HFFc6 (cell line): ENCODE measurements at places on chromosomes 3 and 15. TPM values are rescaled to one million over a fixed set of nuclear protein-coding genes. Genes with fewer than 3 reads are reported as not detected.

GRCh38 chr3:153379516-153379915 lies 217.5 kb downstream of the RAP2B start:
- peaks cover 4% of the 10 kb centered on the region for H3K27me3 ChIP-seq
- H3K4me3 ChIP-seq = no peak overlapping the region
- no peak overlapping the region for H3K27ac ChIP-seq
- no peaks in the 10 kb centered on the region for H3K36me3 ChIP-seq
- H3K4me1 ChIP-seq = 0 out of 2 replicates have a peak, but pooled peaks cover 6% of the 10 kb centered on the region
- peak; percentile 14 for DNase-seq

DNA sequence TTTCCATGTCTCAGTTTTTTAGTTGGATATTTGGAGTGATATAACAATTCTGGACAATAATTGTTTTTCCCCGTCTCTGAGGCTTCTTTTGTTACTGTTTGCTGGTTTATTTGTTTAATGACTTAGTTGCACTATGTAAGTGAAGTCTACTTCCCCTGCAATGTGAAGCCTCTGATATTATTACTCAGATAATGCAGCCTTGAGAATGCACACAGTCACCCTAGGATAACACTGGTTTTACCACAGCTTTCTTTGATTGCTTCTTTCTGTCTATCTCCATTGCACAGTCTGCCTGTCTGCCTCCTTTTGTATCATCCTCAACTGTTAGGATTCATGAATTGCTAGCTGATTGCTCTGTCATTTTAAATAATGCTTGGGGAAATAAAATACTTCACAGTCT lies 208.7 kb upstream of the ROBO1 start:
- no peak overlapping the region for H3K27ac ChIP-seq
- no peak overlapping the region for H3K4me3 ChIP-seq
- no peaks in the 10 kb centered on the region for H3K36me3 ChIP-seq
- DNase-seq = no peak
- no peaks in the 10 kb centered on the region for H3K4me1 ChIP-seq

DNA sequence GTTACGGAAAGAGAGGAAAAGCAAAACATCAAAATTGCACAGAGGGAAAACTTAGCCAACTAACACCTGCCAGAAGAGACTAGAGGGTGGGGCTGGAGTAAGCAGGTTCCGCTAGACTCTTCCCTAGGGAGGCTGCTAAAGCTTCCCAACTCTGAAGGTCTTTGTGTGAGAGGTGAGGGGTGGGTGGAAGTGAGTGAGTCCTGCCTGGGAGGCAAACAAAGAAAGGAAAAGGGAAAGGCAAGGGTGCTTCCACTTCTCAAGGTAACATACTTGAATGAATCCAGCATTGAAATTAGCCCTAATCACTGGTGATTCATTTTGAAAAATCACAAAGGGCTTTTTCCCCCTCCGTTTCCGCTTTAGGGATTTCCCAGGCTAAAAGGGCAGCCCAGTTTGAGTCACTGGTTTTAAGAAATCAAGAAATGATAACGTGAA lies 220.5 kb upstream of the ADAMTS9 start:
- H3K4me3 ChIP-seq = no peak overlapping the region
- H3K4me1 ChIP-seq = no peaks in the 10 kb centered on the region
- no peak for DNase-seq
- H3K27ac ChIP-seq = no peak overlapping the region
- H3K36me3 ChIP-seq = no peaks in the 10 kb centered on the region

DNA sequence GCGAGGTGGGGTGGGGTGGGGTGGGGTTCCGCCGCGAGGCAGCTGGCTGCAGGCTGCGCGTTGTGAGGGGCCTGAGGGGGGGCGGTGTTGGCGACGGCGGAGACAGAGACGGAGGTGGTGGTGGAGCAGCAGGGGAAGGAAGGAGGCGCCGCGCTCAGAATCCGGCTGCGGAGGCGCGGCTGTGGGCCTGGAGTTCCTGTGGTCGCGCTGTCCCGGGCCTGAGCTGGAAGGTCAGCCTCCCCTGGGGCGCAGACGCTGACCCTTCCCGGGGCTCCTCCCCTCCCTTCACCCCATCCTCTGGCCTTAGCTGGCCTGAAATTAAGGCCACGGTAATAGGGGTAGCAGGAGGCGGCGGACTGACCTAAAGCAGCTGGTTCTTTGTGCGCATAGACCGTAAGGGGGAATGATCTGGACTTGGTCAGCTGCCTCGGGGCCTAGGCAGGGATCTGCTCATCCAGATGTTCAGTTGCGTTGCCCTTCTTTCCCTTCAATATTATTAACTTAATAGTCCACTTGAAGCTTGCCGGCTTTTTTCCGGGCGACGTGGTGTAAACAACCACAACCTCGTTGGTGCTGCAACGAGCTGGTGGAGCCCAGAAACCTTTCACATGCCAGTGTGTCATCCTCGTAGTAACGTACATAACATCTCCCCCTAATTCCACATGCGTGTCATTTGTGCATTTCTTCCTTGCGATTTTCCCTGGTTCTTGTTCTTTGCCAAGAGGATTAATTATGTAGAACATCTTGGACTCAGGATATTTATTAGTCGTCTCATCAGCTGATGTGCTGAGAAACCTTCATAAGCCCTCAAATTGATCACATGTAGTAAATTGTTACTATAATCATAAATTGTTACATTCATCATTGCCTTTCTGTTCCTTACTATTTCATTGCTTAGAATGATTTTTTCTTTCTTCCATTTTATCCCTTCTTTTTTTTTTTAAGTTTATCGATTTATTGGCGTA lies 626 bp downstream of the SEC62 start:
- H3K27ac ChIP-seq = peak overlapping the region; percentile 97
- peaks cover 56% of the 10 kb centered on the region for H3K4me1 ChIP-seq
- no peaks in the 10 kb centered on the region; the same call in none of the 2 replicates for H3K27me3 ChIP-seq
- peak; percentile 32 for DNase-seq
- H3K36me3 ChIP-seq = peaks cover 19% of the 10 kb centered on the region

GRCh38 chr3:104206925-104207324 lies 1159.8 kb upstream of the ALCAM start:
- no peaks in the 10 kb centered on the region for H3K27me3 ChIP-seq
- no peak for DNase-seq
- H3K4me1 ChIP-seq = no peaks in the 10 kb centered on the region
- no peak overlapping the region for H3K27ac ChIP-seq

GRCh38 chr3:186368176-186368575 lies 6.1 kb upstream of the DGKG start:
- no peaks in the 10 kb centered on the region for H3K36me3 ChIP-seq
- no peak overlapping the region for H3K4me3 ChIP-seq
- DNase-seq = no peak
- peaks cover 43% of the 10 kb centered on the region for H3K27me3 ChIP-seq
- peaks cover 3% of the 10 kb centered on the region for H3K4me1 ChIP-seq

- no peaks in the 10 kb centered on the region for H3K36me3 ChIP-seq
- no peak within 1 kb of the TSS for H3K4me3 ChIP-seq
- H3K27me3 ChIP-seq = peaks cover 30% of the 10 kb centered on the region
Observed at GRCh38 chr3:46717447-46718231, at the start of gene PRSS50. TSS of gene PRSS50 (minus strand) at chr3:46717869. CDS start at chr3:46717824, 45 bp downstream.

GRCh38 chr3:195403841-195404408 lies 38.9 kb downstream of the ACAP2 start:
- no peaks in the 10 kb centered on the region for H3K27me3 ChIP-seq
- peaks cover 7% of the 10 kb centered on the region for H3K4me1 ChIP-seq
- peaks cover 6% of the 10 kb centered on the region; the same call in 1 of the 2 replicates for H3K36me3 ChIP-seq
- DNase-seq = peak; percentile 9
- H3K4me3 ChIP-seq = no peak overlapping the region

DNA sequence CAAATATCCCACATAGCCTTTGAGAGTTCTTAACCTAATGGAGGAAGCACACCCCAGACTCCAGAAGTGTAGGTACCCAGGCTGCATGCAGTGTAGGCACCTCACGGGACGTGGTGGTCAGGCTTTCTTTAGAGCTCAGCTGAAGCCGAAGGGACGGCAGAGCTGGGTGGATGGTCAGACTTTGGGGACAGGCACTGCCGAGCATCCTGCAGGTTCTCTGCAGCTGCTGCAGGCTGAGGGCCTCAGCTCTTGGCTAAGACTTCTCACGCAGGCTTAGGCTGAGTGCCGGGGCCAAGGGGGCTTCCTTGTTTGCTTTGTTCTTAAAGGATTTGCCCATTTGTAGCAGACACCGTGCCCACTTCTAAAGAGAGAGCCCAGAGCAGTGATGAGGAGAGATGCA lies 177.0 kb downstream of the RAB11A start:
- peaks cover 48% of the 10 kb centered on the region for H3K27me3 ChIP-seq
- DNase-seq = no peak
- H3K4me1 ChIP-seq = no peaks in the 10 kb centered on the region
- H3K36me3 ChIP-seq = no peaks in the 10 kb centered on the region
- H3K27ac ChIP-seq = no peak overlapping the region
- no peak overlapping the region for H3K4me3 ChIP-seq

GRCh38 chr3:80898211-80898610 lies 863.2 kb downstream of the GBE1 start:
- H3K4me1 ChIP-seq = no peaks in the 10 kb centered on the region
- DNase-seq = no peak
- H3K27ac ChIP-seq = no peak overlapping the region
- H3K4me3 ChIP-seq = no peak overlapping the region
- no peaks in the 10 kb centered on the region for H3K36me3 ChIP-seq
- H3K27me3 ChIP-seq = no peaks in the 10 kb centered on the region

SLC51A gene
- total RNA-seq = not detected in 2 replicates

AQP9 gene
- total RNA-seq = not detected in 3 replicates

CASR gene
- total RNA-seq = not detected in 3 replicates

ST8SIA2 gene
- not detected in 3 replicates for total RNA-seq

MNS1 gene
- 1.2 to 2.3 TPM (median 1.3 TPM) in 3 replicates for total RNA-seq

GOLGA8J gene
- total RNA-seq = not detected in 3 replicates

RAD51 gene
- 8.6 to 14.5 TPM (median 12.1 TPM) in 3 replicates for total RNA-seq

SLC15A2 gene
- total RNA-seq = 0.13 to 0.42 TPM in 2 of 3 replicates, not detected in the other

TRPM1 gene
- 0.18 TPM in 1 of 3 replicates, not detected in the others for total RNA-seq
